Activated naive CD8-positive, alpha-beta T cell treated with anti-CD3 and anti-CD28 coated beads, Interleukin-2, amount 50 U/mL, for 16 hours (primary cell): ENCODE measurements at places on chromosomes 12 and 14.

DNA sequence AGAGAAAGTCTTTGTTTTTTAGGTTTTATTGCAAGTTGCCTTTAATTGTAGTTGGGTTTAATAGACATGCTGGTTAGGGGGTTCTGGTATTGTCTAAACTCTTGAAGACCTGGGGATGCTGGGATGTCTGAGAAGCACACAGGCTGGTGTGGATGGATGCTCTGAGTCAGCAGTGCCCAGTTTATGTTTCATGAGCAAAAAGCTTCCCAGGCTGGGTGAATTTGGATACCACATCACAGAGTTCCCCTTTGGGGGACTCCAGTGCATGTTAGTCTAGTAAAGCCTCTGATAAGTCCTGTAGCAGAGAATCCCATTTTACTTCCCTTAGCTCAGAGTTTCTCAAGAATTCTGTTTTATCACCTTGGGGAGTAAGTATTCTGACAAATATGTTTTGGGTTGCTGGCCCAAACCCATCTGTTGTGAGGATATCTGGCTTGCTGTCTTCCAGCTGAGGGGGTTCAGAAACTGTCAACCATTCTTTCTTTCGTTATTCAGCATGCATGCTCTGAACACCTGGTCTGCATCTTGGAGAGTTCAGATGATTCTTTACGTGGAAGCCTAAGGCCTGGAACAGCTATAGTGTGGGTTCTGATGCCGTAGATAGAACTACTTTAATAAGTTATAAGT lies 509.1 kb downstream of the VRK1 start:
- DNase-seq = no peak

GRCh38 chr12:95966287-95966870 lies 23.2 kb downstream of the AMDHD1 start:
- DNase-seq = no peak

- DNase-seq = no peak
These were observed 12.5 kb downstream of the AHSA1 start for GRCh38 chr14:77470224-77470870.

- no peak for DNase-seq
These were observed 59.7 kb upstream of the NAP1L1 start for GRCh38 chr12:76144245-76144549.

DNA sequence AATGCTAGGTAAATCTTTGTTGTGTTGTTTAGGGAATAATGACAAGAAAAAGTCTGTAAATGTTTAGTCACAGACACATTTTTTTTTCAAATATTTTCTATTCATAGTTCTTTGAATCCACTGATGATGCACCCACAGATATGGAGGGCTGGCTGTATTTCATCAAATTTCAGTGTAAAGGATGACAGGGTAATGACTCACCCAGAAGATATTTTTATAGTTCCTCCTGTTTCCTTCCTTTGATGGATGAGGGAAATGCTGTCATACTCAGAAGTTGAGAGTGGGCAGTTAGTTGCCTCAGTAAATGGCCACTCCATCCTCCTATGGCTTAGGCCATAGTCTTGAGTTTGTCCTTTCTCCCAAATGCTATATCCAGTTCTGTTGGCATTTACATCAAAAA lies 76.9 kb upstream of the REP15 start:
- no peak for DNase-seq

- no peak for DNase-seq
These were observed 319.4 kb downstream of the KCNC2 start for GRCh38 chr12:74890237-74890599.

DNA sequence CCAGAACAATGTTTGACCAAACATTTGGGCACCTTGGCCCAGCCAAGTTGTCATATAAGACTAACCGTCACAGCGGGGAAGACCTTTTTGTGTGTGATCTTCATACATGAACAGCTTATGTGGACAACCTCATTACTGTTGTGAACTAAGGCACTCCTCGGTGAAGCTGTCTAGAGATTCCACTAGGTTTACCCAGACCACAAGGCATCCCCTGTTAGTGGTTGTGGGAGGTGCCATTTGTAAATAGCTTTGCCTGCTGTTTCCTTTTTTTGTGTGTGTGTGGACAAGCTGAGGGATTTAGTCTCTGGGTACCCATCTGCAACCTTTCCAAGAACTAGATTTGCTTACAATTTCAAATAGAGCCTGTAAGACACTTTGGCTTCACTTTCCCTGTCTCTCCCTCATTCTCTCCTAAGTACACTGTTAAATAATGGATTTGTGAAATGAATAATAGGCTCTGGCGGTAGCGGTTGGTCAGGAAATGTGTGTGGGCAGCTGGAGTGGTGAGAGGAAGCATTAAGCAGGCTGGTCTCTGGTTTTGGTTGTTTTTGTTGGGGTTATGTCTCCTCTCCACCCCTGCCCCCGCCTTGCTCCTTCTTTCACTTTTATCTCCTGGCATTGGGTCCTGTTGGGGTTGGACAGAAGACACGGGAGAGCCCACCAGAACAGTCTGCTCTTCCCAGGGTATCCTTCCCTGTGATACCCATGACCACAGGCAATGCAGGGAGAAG lies 727.6 kb downstream of the VRK1 start:
- no peak for DNase-seq

DNA sequence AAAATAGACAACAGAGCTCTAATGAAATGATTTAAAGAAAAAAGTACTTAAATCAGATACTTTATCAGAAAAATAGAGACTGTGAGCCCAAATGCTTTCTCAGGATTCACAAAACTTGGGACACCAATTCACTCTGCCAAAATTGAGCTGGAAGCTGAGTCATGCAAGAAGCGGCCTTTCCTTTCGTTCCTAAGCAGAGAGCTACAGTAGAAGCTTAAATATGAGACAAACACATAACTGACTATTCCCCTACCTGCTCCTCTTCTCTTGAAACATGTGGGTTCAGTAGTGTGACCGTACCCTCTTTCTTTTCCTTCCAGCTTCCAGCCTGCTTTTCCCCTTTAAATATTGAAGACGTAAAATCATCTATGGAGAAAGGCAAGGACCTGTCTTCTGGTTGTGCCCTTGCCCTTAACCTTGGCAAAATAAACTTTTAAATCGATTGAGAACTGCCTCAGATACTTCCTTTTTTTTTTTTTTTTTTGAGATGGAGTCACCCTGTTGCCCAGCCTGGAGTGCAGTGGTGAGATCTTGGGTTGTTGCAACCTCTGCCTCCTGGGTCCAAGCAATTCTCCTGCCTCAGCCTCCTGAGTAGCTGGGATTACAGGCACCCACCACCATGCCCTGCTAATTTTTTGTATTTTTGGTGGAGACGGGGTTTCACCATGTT lies 4.4 kb upstream of the SDS start:
- no peak for DNase-seq

- DNase-seq = no peak
These were observed 4.2 kb upstream of the LIN7A start for GRCh38 chr12:80941916-80942315.

DNA sequence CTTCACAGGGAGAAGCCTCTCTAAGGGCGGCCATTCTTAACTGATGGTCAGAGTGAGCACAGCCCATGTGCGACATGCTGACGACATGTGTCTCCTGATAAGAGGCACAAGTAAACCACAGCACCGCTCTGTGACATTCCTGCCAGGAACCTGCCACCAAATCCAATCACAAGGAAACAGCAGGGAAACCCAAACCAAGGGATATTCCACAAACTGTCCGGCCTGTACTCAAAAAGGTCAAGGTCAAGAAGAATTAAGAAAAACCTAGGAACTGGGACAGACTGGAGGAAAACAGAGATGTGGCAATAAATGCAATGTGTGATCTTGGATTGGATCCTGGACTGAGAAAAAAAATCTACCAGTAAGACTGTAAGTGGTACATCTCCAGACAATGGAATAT lies 91.9 kb downstream of the SYNE3 start:
- no peak for DNase-seq

DNA sequence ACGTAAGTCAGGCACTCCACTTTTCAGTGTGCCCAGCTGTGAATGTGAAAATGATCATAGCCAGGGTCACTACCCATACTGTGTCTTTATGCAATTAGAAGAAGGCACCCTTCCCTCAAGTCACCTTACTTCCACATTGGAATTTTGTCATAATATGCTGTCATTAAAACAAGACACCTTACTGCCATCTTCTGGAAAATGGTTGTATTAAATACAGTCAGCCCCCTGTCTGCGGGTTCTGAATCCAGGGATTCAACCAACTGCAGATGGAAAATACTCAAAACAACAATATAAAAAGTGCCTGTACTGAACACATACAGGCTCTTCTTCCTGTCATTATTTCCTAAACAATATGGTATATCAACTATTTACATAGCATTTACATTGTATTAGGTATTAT lies 70.2 kb upstream of the TBX5 start:
- DNase-seq = no peak

- no peak for DNase-seq
These were observed 161.1 kb downstream of the PPFIA2 start for GRCh38 chr12:81597928-81598604.
